ENCODE measurements at places on chromosomes 6 and 20.

- no peak for DNase-seq
These were observed 6.1 kb downstream of the PTPRT start for GRCh38 chr20:43183536-43184070.

DNA sequence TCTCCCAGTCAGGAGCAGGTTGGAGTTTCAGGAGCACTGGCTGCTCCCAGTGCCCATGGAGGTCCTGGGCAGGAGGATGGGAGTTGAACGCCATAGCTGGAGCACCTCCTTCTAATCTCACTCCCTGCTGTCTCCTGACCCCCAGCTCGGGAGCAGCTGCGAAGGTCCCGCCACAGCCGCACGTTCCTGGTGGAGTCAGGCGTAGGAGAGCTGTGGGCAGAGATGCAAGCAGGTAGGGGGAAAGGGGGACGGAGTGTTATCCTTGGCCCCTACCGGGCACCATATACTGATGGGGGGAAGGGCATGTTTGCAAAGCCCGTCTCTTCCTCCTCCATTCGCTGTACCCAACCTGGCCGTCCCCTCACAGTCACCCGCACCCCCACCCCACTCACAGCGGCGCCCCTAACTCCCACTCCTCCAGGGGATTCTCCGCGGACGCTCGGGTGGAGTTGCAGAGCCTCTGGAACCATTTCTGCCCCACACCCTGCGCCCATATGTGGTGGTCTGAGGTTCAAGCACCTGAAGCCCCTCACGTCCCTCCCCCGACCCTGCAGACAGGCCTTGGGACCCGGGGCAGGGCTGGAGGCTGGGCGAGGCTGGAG, 16.7 kb downstream of the HSPA12B start:
- no peak for DNase-seq

GRCh38 chr6:158713469-158713868, 63.6 kb downstream of the SYTL3 start:
- DNase-seq, result no peak

- no peak for DNase-seq
These were observed 989 bp downstream of the FITM2 start for GRCh38 chr20:44309763-44310663.

DNA sequence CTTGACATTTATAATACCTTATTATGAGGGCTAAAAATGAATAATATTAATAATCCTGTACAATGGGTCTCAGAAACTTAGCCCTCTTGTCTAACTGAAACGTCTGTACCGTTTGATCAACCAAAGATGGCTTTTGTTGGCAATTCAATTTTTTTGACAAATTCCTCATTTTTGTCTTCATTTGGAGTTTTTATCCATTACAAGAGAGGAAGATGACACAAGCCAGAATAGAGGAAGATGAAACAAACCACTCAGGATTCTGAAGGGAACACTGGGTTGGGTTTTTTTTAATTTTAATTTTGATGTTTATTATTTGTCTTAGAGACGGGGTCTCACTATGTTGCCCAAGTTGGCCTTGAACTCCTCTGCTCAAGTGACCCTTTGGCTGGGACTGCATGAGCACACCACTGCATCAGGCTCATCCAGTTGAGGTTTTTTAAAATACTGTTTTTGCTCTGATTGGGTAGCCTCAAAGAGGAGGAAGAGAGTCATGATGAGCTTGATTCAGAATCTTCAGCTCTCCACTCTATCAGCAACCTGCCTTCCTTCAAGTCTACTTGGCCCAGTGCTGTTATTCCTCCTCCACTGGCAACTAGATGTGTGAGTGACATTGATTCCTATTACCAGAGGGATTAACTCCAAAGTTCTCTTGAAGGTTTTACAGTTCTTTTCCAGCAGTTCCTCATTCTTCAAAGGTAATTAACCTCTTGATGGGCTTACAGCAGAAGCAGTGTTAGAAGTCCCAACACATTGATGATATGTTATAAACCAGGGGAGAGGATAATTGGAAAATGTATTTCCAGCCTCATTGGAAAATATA, 71.3 kb downstream of the ATXN1 start:
- no peak for DNase-seq

DNA sequence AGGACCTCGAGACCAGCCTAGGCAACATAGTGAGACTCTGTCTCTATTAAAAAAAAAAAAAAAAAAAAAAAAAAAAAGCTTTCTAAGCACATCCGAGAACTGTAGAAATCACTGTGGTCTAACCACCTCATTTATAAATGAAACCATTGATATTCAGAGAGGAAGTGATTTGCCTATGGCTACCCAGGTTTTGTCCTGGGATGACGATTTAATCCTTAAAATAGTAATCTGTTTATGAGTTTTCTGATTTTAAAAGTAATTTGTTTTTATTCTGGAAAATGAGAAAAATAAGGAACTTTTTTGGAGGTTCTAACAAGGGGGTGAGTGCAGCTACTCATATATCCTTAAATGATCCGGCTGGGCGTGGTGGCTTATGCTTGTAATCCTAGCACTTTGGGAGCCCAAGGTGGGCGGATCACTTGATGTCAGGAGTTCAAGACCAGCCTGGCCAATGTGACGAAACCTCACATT, 6.5 kb upstream of the BTN3A2 start:
- no peak for DNase-seq

DNA sequence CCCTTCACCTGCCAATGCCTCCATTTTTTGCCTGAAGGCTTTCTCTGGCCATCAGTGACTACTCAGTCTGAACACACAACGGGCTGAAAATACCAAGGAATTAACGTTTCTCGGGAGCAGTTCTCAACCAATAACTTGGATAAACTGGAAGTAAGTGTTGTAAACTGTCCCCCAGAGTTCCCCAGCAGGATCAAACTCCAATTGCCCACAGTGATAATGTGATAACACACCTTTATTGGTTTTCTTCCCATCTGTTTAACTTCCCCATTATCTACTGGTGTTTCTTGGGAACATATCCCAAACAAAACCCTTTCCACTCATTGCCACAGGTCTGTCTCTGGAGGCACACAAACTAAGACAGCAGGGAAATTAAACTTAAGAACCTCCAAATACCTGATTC, 21.8 kb upstream of the FAM135A start:
- no peak for DNase-seq

- DNase-seq, result no peak
These were observed 45.0 kb upstream of the MOXD1 start for GRCh38 chr6:132446141-132446854.

DNA sequence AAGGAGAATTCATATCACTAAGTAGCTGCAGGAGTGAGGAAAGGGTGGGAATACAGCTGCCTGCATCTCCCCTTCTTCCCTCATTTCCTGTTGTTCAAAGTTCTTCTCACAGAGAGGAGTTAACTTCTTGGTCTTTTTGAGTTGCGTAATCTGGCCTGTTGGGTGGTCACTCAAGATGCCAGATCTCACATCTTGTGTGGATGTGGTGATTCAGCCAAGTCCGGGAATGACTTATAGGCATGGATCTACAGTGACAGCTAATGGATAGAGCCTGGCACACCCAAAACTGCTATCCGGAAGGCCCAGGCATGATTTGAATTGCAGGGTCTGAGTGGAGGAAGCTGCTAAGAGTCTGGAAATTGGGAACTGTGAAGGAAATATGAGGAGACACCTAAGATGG, 100.2 kb upstream of the SLC35B3 start:
- no peak for DNase-seq

DNA sequence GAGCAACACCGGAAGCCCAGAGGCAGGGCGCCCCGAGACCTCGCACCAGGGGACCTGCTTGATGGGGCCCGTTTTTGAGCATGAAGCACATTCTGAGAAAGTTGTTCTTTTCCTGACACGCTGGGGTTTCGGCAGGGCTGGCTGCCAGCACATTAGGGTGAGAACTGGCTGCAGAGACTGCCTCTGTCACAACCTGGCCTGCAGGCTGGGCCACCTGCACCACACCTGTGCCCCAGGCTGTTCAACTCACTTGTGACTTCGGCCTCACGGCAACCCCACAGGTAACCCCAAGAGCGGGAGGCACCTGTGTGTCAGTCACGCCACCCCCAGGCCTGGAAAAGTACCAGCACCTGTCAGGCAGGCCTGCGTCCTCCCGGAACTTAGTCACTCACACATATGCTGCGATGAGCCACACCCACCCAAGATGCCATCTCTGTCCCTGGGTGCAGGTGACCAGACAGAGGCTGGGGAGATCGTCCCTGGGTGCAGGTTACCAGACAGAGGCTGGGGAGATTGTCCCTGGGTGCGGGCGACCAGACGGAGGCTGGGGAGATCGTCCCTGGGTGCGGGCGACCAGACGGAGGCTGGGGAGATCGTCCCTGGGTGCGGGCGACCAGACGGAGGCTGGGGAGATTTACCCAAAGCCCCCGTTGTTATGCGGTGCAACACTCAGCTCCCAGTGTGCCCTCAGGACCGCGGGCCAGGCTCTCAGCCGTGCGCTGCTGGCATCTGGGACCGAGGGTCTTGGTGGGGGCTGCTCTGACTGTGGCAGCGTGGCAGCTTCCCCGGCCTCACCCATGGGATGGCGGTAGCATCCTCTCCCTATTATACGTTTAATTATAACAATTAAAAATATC, 82.5 kb upstream of the BHLHE23 start:
- no peak for DNase-seq

DNA sequence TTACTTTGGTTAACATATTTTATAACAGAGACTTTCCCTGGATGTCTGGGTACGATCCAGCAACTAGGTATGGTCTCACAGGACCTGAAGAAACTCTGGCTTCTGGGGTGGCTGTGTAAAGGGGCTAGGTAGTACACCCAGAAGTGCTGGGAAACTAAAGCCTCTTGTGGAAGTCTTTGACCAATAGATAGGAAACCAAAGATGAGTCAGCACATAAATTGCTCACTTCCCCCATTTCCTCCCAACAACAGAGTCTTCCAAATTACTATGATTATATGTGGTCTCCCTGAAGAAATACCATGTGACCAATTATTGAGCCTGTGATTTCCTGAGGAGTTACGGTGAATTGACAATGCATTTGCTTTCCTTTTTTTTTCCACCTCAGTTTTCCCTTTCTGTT, 26.8 kb upstream of the TBX18 start:
- DNase-seq, result no peak

DNA sequence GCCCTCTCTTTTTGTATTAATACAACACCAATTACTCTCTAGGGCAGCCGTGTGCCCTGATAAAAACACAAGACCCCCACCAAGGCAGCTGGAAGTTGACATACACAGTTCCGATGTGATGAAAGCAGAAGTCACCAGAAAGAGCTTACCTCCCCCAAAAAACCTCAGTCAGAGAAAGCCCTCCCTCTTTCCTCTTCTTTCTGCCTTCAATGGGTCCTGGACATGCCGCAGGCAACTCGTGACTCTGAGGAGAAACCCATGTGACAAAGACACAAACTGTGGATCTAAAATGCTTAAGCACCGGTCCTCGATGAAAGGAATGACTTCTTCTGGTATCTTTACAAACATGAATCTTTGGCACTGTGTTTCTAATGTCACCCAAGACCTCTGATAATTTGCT, 117.7 kb upstream of the CCDC28A start:
- DNase-seq, result no peak

GRCh38 chr6:1695546-1696462, 86.1 kb downstream of the FOXC1 start:
- DNase-seq, result no peak

- no peak for DNase-seq
These were observed 173.0 kb upstream of the SCGN start for GRCh38 chr6:25478973-25479372.

Measured in C1 segment of cervical spinal cord (tissue), 14 donors.